Left ventricle myocardium superior (tissue), 1 donor: ENCODE measurements at places on chromosomes 1 and 21.

DNA sequence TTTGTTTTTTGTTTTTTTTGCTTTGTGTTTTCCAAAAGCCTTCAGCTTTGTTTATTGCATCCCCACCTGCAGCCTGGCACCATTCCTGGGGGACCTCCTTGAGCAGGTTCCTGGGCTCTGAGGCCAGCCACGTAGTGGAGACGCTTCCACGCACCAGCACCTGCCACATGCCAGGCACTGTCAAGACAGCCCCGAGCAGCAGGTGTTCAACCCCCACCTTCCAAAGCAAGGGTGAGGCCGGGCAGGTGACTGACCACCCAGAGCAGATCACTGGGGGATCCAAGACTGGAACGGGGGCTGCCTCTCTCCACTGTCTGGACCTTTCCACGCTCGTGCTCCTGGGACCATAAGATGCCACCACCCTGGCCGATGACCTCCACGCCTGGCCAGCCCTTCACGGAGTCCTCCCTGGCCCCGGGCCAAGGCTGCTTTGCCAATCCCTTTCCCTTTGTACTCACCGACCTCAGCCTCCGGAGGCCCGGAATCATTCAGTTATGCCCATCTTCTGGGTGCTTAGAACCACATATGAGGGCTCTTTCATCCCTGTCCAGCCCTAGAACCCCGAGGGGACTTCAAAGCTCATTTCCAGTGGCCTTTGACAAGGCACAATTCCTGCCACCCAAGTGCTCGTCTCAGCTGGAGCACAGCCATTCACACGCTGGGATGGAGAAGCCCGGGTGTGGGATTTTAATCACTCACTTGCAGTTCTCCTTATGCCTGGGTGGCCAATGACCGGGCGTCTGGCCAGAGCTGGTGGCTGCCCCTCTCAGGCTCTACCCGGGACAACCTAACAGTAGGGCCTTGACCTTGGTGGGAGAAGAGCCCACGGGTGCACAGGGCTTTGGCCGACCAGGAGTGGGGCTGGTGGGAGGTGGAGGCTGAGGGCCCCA, 330.8 kb downstream of the NPHP4 start:
- DNase-seq: peak; percentile 51

DNA sequence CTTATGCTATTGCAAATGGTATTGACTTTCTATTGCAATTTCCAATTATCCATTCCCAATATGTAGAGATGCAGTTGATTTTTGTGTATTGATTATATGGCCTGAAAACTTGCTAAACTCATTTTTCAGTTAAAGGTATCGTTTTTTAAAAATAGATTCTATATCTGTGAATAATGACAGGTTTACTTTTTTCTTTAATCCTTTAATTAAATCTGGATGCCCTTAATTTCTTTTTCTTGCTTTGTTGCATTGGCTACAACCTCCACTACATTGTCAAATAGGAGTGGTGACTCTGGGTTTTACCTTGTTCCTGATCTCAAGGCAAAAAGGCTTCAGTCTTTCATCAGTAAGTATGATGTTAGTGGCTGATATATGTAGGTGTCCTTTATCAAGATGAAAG, 522.4 kb downstream of the MATN1 start:
- DNase-seq: no peak

GRCh38 chr1:209218981-209219380, 364.5 kb upstream of the CAMK1G start:
- DNase-seq: no peak

DNA sequence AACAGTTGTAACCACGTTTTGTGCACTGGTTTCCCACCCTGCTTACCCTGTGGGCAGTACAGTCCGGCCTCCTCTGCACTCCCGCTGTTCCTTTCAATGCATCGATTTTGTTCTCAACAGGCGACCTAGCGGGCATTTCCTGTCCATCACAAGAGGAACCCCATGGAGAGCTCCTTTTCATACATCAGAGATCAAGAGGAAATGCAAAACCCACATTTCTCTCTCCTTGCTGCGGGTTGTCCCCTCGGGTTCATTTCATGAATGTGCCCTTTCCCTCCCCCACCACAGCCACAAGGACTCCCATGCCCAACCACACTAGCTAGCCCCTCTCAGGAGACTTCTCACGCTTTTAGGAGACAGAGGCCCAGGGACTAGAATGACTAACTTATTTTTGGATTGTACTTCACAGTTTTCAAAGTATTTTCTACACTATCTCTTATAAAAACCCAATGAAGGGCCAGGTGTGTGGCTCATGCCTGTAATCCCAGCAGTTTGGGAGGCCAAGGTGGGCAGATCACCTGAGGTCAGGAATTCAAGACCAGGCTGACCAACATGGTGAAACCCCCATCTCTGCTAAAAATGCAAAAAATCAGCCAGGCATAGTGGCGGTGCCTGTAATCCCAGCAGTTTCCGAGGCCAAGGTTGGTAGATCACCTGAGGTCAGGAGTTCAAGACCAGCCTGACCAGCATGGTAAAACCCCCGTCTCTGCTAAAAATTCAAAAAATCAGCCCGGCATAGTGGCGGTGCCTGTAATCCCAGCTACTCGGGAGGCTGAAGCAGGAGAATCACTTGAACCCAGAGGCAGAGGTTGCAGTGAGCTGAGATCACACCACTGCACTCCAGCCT, 18.4 kb downstream of the ATP1A4 start:
- no peak for DNase-seq

- DNase-seq: peak; percentile 71
Observed at GRCh38 chr1:26094677-26095383, 16.8 kb upstream of the PDIK1L start.

DNA sequence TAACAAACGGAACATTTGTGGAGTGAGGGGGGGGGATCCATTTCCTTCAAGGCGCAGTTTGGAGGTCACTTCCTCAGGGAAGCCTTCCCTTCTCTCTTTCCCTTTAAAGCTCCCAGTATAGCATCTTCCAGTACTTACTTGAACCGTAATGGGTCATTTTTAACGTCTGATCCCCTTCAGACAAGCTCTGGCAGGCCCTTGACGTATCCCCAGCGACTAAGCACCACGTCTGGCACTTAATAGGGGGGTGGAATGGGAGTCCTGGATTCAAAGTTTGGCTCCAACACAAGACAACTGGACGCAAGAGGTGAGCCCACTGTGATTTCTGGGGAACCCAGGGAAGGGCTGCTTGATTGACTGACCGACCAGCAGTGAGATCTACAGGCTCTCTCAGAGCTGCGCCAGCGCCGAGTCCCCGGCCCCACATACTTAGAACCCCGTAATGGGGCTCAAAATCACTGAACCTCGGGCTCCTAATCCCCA, 441 bp downstream of the YARS1 start:
- no peak for DNase-seq

GRCh38 chr21:41614511-41614910, 106.6 kb upstream of the TMPRSS2 start:
- no peak for DNase-seq

DNA sequence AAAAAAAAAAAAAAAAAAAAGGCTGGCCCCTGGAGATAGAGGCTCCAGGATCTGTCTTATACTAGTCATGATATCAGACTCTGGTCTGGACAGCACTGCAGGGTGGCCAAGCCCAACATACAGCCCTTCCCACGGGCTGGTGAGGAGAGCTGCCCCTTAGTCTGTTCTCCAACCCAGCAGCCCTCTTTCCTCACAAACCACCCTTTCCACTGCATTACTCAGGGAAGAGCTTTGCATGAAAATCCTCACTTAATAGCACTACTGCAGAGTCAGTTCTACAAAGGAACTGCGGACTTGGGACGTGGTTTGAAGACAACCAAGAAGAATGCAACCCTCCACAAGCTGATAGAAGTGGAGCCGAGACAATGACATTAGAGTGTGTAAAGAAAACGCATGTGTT, 5.7 kb downstream of the BCAR3 start:
- DNase-seq: no peak

GRCh38 chr1:200373811-200374231, 36.0 kb downstream of the ZNF281 start:
- DNase-seq: no peak

DNA sequence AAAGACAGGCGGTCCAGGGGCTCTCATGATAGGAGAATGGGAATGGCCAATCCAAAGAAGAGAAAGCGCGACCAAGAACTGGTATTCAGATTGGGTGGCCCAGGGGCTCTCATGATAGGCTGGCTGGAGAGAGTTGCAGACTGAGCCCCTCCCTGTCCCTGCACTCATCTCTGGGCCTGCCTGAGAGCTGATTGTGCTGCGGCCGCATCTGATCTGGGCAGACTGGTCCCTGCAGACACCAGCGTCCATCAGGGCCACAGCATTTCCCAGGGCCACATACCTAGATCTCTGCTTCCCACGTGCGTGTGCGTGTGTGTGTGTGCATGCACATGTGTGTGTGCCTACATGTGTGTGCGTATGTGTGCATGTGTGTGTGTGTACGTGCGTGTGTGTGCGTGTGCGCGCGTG, 30.4 kb upstream of the MAN1C1 start:
- no peak for DNase-seq

- DNase-seq: no peak
Observed at GRCh38 chr21:29939924-29940275, at the start of gene GRIK1. Gene GRIK1, minus strand, starts transcription at chr21:29939996.

DNA sequence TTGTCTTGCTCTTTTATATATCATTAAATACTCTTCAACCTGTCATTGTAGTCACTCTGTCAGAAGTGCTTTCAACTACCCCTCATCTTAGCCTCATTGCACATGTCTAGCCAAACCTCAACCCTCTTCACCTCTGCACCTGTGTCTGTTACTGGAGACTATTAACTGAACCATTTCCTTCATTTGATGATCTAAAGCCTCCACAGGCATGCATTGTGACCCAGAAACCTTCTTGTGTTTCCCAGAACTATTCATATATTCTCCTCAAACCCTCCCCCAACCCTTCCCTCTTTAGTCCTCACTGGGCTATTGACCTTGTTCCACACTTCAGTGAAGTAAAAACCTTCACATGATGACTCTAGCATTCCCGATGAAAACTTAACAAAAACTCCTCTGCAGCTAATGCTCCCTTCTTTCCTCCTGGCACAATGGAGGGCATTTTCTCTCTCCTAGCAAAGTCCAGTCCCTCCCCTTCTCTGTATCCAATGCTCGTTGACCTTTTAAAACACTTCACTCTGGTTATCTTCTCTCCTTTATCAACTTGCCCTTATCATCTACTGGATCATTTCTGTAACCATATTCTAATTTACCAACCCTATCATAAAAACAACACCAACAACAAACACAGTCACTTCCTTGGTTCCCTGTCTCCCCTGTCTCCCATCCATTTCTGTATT, 86.1 kb downstream of the BACH1 start:
- no peak for DNase-seq

GRCh38 chr1:157691285-157691920, 9.2 kb downstream of the FCRL3 start:
- no peak for DNase-seq

DNA sequence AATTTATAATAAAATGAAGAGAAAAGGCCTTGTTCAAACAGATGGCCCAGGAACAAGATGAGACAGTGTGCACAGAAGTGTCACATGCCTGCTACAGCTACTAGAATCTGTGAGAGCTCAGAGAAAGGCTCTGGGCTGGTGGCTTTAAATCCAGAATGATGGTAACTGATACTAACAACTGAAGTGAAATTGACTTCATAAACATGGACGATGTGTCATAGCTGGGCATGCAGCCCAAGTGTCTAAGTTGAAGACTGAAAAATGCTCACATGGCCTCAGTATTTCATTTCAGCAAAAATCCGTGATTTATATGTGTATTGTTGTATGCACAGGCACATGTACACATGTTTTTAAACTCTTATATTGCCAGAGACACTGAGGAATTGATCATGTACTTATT, 208.3 kb upstream of the RUNX1 start:
- peak; percentile 67 for DNase-seq

GRCh38 chr1:47849005-47849521, 148.1 kb downstream of the TRABD2B start:
- DNase-seq: no peak

- DNase-seq: no peak
Observed at GRCh38 chr1:29753244-29753643, 516.9 kb downstream of the PTPRU start.

DNA sequence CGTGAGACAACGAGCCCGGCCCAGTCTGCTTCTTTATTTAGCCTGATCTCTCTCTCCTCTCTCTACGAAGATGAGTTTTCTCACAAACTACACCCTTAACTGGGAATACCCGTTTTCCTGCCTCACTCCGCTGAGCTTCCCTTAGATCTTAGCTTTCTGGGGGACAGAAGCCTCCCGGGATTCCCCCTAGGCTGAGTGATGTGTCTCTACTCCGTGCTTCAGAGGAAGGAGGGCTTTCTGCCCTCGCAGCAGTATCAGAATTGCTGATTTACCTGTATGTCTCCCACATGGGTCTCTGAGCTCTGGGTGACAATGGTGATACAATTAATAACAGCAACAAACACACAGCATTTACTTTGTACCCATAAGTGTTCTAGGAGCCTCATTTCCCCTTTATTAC, 1.0 kb downstream of the ZBTB17 start:
- no peak for DNase-seq

DNA sequence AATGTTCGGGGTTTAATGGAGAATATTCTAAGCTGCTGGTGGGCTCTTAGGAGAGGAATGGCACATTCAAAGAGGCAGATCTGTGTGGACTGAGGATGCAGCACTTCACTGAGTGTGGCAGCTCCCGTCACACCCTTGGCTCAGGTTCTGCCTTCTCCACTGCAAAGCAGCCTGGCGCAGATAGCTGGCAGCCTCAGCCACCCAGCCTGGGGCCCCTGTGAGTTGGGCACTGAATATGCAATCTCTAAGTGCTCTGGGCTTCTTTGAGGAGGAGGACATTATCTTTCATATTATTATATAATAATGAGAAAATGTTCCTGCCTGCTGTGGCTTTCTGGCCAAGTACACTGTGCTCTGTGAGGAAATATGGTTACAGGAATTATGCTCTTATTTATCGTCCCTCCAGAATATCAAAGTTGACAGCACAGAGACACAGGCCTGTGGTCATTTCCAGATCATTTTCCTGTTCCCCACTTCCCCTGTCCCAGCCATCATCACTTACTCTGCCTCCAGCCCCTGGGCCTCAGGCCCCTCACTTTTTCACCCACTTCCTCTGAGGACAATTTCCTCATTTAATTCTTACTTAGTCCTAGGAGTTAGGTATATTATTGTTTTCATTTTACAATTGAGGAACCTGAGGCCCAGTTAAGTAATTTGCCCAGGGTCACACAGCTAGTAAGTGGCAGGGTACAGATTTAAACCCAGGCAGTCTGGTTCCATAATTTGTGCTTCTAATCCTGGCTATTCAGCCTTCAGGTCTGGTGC, 53.6 kb downstream of the MAB21L3 start:
- peak; percentile 77 for DNase-seq

GRCh38 chr1:2351723-2352122, 39.6 kb downstream of the MORN1 start:
- no peak for DNase-seq

GRCh38 chr21:21387916-21388315, 389.7 kb downstream of the NCAM2 start:
- no peak for DNase-seq

- no peak for DNase-seq
Observed at GRCh38 chr1:111225091-111225490, 2.4 kb upstream of the CHI3L2 start.

DNA sequence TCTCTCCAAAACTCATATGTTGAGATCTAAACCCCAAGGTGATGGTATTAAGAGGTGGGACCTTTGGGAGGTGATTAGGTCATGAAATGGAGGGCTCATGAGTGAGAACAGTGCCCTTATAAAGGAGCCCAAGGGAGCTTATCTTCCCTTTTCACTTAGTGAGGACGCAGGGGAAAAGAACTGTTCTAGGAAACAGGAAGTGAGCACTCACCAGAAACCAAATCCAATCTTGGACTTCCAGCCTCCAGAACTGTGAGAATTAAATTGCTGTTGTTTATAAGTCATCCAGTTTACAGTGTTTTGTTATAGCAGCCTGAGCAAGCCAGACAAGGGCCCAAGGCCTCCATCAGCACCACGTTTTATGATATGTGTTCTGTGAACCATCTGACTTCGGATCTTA, 60.3 kb upstream of the LRRC8D start:
- no peak for DNase-seq

- DNase-seq: no peak
Observed at GRCh38 chr1:938711-939489, 15.2 kb downstream of the SAMD11 start.
